Psoas muscle (tissue), 8 donors: ENCODE measurements at places on chromosomes 4 and X. TPM values are rescaled to one million over a fixed set of nuclear protein-coding genes. Genes with fewer than 3 reads are reported as not detected.

Gene FGB
- 0.77 TPM for total RNA-seq

DNA sequence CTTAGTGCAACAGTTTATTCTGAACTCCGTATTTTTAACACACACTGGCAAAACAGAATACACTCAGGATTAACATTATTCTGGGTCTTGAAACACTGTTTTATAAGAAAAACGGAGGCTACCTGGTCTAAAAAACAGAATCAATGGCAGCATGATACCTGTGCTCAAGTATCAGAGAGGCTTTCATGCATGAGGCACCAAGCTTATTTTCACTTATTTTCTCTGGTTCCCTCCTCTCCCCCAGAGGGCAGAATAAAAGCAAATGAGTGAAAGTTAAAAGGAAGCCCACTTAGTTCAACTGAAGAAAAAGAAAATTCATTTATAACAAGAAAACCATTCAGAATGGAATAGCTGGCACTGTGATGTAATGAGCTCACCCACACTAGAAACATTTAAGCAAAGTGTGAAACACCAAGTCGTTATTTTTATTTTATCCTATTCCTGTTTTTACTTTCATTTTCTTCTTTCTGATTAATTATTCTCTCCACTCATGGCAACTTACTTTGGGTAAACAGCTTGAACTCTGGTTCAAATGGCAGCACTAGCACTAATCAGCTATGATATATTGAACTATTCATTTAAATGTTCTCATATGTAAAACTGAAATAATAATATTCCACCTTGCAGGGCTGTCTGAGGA lies 211.8 kb downstream of the PPP3CA start:
- H3K4me3 ChIP-seq = no peak overlapping the region
- H3K4me1 ChIP-seq = peaks cover 18% of the 10 kb centered on the region
- H3K27ac ChIP-seq = no peak overlapping the region
- no peaks in the 10 kb centered on the region for H3K27me3 ChIP-seq
- DNase-seq = no peak

- H3K27ac ChIP-seq = no peak overlapping the region
- H3K36me3 ChIP-seq = no peaks in the 10 kb centered on the region
- no peak overlapping the region for H3K4me3 ChIP-seq
- H3K27me3 ChIP-seq = no peaks in the 10 kb centered on the region
- no peaks in the 10 kb centered on the region for H3K4me1 ChIP-seq
- DNase-seq = no peak
Observed at GRCh38 chr4:141705747-141706377, 69.5 kb downstream of the IL15 start.

DNA sequence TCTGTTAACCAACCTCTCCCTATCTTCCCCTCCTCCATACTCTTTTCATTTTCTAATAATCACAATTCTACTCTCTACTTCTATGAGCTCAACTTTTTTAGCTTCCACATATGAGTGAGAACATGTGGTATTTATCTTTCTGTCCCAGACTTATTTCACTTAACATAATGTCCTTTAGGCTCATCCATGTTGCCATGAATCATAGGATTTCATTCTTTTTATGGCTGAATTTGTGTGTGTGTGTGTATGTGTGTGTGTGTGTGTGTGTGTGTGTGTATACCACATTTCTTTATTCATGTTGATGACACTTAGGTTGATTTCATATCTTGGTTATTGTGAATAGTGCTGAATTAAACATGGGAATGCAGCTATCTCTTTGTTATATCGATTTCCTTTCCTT lies 37.4 kb downstream of the RUFY3 start:
- no peak overlapping the region for H3K4me3 ChIP-seq
- DNase-seq = no peak
- H3K27ac ChIP-seq = no peak overlapping the region
- no peaks in the 10 kb centered on the region for H3K4me1 ChIP-seq
- H3K36me3 ChIP-seq = peaks cover 21% of the 10 kb centered on the region

- no peak overlapping the region for H3K4me3 ChIP-seq
- H3K4me1 ChIP-seq = no peaks in the 10 kb centered on the region
- no peak overlapping the region for H3K27ac ChIP-seq
Observed at GRCh38 chrX:31445542-31445941, 373.7 kb upstream of the FTHL17 start.
